ENCODE measurements at places on chromosomes 13 and 19.

DNA sequence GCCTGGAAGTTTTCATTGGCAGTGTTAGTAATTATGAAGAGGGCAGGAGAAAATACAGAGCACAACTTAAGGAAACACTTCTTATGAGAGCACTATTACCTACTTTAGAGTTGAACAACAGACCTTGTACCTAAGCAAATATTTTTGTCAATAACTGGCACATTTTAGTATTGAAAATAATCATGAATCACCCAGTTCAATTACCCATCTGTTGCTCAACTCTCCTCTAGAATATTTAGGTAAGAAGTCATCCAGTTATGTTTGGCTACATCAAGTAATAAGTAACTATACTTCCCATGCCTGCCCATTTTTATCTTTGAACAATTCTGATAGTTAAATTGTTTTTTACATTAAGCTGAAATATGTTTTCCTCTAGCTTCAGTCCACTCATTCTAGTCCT is 893.4 kb downstream of the DIAPH3 start:
- DNase-seq: no peak

GRCh38 chr19:8158411-8159074 is 9.2 kb upstream of the FBN3 start:
- DNase-seq: peak; percentile 80

DNA sequence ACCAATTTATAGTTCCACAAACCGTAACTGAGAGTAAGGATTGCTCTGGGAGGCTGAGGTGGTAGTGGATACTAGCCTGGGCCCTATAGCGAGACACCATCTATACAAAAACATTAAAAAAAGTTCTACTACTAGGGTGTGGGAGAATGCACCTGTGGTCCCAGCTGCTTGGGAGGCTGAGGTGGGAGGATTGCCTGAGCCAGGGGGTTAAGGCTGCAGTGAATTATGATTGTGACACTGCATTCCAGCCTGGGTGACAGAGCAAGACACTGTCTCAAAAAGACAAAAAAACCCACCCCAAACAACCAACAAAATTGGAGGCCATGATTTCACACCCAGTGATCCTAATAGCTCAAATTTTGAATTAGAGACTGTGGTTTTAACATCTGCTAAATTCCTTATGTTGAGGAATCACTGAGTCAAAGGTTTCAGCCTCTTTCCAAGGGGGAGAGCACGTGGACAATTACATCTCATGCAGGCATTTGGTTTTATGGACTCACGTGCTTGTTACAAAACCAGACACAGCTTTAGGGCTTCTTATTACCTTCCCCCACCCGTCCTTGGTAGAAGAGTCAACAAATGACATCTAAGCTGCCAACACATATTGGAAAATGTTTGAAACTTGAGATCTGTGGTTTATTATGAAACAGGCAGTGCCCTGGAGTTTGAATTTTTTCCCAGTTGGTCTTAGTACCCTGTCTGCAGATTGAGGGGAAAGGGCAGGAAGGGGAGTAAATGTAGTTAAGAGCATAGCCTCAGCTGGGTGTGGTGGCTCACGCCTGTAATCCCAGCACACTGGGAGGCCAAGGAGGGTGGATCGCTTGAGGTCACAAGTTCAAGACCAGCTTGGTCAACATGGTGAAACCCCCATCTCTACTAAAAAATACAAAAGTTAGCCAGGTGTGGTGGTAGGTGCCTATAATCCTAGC is 18.5 kb downstream of the CYP2A6 start:
- no peak for DNase-seq

DNA sequence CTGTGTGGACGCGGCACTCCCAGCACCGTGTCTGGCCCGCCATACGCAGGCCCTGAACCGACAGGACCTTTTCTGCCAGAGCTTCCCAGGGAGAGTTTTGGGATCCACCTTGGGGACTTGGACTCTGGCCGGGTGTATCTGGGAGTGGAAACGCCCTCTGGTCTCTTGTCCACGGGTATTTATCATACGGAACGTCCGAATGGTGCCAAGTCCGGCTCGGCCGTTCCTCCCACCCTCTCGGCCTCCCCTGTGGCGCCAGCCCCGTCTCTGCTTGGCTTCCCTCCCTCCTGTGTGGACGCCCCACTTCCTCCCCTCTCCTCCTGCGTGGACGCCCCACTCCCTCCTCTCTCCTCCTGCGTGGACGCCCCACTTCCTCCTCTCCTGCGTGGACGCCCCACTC is 12.1 kb downstream of the HCN2 start:
- no peak for DNase-seq
